Epithelial cell of prostate (primary cell): ENCODE measurements at places on chromosomes 16 and 17.

DNA sequence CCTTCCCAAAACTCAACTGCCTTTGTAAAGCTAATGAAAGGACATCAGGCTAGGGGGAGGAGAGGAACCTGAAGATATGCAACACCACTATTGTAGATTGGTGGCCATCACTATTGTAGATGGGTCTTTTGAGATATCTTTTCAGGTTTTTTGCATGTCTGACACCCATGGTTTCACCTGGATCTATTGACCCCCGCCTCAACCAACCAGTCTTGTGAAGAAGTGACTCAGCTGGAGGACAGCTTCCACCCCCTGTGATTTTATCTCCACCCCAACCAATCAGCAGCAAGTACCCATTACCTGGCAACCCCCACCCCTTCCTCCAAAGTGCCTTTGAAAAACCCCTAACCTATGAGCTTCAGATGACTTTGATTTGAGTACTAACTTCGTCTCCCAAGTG is 382.6 kb upstream of the GOT2 start:
- no peak for DNase-seq

DNA sequence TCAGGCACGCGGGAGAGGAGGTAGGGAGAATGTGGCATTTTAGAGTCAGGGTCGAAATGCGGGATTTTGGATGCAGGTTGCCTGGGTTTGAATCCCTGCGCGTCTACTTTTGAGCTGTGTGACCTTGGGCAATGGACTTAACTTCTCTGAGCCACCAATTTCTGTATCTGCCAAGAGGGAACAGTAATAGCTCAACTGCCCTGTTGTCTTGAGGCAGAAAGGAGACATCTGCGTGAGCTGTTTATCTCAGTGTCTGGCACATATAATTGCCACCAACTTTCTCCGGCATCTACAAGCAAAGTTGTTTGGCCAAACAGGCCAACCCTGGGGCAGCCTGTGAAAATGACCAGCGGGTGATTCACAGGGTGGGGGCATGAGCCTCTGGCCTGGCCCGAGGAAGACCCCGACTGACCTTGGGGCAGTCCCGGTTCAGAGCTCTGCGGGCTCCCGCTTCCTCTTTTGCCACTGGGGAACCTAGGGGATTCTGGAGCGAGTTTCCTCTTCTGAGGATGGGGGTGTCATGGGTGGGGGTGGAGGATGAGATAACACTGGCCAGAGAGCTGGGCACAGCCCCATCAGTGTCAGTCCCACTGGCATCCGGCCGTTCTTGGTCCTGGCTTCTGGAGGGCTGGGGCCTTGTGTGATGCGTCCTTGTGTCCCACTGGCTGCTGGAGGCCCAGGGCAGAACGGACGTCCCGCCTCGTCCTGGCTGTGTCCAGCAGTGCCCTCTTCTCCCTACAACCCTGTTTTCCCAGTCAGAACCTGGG is 1.3 kb downstream of the SNN start:
- DNase-seq = no peak

DNA sequence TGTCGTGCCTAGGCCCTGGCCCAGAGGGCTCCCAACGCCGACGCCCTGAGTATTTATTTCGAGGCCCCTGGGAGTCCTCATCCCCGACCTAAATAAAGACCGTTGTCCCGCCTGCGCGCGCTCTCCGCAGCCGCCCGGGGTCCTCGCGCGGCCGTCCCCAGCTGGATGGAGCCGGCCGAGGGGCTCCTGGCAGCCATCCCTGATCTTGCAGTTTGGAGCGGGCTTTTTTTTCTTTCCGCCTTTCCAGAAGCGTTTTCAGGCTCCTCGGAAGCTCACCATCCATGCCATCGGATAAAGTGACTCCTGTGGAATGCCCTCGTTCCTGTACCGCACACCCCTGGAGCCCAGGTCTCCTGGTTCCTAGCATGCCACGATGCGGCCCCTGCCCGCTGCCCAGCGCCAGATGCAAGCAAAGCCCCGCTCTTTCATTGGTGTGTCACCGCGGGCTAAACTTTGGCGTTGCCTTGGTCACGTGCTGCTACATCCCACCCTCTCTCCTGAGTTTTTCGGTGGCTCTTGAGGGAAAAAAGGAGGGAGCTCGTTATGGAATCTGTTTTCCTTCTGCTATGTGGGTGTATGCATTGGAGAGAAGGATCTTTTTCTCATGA is 716 bp downstream of the TMEM94 start:
- DNase-seq = no peak

DNA sequence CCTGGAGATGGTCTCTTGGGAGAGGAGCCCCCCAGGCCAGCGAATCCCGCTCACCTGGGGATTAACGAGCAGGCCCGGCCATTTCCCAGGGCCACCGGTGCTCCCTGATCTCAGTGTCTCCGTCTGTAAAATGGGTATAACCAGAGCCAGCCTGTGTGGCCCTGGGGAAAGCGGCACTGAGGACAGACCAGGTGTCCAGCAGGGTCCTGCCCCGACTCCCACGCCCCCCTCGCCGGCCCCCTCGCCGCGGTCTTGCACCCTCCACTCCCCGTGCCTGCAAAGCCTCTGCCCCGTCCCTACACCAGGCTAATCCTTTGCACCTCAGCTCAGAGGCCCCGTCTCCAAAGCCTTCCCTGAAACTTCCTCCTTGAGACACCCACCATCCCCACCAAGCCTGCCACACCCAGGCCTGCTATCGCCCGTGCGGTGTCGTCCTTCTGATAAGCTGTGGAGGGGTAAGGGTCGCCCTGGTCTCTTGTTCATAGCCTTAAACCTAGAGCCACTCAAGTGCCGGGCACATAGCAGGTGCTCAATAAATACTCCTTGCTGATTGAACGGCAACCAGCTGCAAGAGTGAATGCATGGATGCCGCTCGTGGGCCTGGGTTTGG is 259.1 kb downstream of the C16orf95 start:
- no peak for DNase-seq

- DNase-seq = no peak
Measured at GRCh38 chr17:73972901-73973300, 230.6 kb upstream of the RPL38 start.

- no peak for DNase-seq
Measured at GRCh38 chr17:66373944-66374817, 71.8 kb downstream of the PRKCA start.

- no peak for DNase-seq
Measured at GRCh38 chr16:49057391-49057790, 224.2 kb downstream of the CBLN1 start.

GRCh38 chr17:80717720-80718083 is 173.1 kb downstream of the RPTOR start:
- DNase-seq = no peak

- DNase-seq = no peak
Measured at GRCh38 chr17:10735251-10735650, 5.4 kb upstream of the TMEM220 start.

DNA sequence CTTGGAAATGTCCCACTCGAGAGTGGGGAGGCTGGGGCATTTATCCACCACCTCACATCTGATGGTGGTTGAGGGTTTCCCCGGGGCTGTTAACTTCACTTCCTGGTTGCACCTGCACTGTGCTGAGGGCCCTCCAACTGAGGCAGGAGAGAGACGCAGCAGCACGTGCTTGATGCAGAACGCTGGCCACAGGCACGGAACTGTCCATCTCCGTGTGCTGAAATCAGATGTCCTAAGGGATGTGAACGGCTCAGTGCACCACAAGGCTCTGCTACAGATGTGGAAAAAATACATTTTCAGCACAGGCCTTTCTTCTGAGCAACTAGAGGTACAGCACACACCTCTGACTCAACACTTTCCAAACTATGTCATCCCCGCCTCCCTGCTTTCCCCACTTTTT is 114.8 kb upstream of the C16orf82 start:
- DNase-seq = no peak

- no peak for DNase-seq
Measured at GRCh38 chr17:41885733-41886132, 20.5 kb upstream of the KLHL11 start.

GRCh38 chr16:57999971-58000705 is at the start of gene ZNF319:
TSS of gene ZNF319 (minus strand) at chr16:58000672. CDS start at chr16:57998265, 2,407 bp downstream.
- no peak for DNase-seq

DNA sequence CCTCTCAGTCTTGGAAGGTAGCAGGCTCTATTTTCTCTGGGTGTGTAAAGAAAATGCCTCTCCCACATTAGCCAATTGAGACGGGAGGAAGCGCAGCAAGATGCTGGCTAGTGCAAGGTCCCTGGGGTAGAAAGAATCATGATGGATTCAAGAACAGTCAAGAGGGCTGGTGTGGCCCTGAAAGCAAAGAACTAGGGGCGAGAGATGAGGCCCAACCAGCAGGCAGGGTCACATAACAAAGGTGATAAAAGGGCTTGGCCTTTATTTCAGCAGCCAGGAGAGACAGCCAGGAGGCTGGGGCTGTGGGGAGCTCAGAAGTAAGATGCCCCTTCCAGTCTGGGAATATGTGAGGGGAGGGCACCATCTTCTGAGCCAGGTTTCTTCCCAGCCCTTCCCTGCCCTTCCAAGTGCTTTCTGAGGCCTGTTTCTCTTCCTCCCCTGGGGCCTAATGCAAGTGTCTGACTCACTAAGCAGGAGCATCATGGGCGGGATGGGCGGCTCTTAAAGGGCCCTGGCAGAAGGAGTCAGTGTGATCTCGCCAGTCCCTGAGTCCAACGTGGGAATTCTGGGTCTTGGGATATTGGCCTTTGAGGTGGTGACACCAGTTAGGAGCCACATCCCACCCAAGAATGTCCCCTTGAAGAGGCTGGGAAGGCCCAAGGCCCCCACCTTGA is 3.9 kb upstream of the NLRC5 start:
- peak; percentile 39 for DNase-seq

- no peak for DNase-seq
Measured at GRCh38 chr17:67819722-67820121, 5.6 kb upstream of the BPTF start.

- DNase-seq = peak; percentile 34
Measured at GRCh38 chr16:73697336-73697735, 599.3 kb upstream of the PSMD7 start.

DNA sequence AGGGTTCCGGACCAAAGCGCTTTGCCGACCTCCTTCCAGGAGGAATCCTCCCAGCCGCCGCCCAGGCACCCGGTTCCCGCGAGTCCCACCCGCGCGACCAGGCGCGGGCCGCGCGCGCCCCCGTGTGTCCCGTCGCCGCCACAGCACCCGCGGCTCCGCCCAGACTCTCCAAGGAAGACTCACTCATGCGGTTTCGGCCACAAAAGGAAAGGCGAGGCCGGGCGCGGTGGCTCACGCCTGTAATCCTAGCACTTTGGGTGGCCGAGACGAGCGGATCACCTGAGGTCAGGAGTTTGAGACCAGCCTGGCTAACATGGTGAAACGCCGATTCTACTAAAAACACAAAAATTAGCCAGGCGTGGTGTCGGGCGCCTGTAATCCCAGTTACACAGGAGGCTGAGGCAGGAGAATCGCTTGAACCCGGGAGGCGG is 3.5 kb upstream of the PKMYT1 start:
- no peak for DNase-seq

- no peak for DNase-seq
Measured at GRCh38 chr17:62024866-62025265, 40.2 kb downstream of the MED13 start.

DNA sequence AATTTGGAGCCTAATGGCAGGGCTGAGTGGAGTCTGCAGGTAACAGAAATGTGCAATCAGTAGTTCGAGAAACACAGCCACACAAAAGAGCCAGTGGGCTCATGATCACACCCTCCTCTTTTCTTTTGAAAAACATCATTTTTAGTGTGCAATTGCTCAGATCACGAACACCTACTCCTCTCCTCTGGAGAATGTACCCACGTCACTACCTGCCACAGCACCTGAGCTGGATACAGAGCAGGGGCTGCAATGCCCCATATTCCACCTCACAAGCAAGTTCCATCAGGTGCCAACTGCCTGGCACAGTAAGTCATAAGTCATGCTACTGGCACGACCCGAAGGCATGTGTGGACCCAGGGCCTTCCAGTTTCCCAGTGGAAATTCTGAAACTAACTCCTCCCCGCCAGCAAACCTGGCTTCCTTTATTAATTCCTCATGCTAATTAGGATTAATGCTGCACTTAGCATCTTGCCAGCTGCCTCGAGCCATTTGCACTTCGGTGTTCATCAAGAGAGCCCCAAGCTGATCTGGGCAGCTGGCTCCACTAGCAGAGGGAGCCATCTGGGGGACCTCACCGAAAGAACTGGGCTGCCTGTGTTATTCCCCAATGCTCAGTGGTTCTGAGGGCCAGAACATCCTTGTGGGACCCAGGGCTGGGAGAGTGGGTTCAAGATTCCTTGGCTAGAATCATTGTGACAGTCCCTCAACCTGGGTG is 2.4 kb downstream of the CACNG4 start:
- no peak for DNase-seq

DNA sequence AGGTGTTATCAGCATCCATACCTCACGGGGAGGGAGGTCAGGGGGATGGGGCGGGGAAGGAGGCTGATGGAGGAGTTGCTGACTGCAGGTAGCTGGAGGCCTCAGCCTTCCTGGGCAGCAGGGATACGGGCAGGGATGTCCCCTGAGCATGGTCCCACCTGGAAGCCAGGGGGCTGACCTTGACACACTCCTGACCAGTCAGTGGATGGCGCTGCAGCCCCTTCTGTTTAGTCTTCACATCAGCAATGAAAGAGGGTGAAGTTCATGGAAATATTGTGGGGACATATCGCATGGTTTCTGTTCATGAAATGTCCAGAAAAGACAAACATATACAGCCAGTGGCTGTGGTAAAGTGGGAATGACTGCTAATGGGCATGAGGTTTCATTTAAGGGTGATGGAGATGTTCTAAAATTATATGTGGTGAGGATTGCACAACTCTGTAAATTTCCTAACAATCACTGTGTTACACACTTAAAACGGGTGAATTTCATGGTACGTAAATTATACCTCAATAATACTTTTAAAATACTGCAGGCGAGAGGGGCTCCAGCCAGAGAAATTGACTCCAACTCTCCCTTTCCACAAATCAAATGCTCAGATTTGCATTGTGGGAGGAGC is 489.6 kb downstream of the CDH13 start:
- DNase-seq = no peak

GRCh38 chr16:77077256-77077922 is 113.6 kb upstream of the MON1B start:
- DNase-seq = no peak

- DNase-seq = no peak
Measured at GRCh38 chr16:55830658-55831294, 2.1 kb downstream of the CES1 start.

- DNase-seq = no peak
Measured at GRCh38 chr17:53142890-53143289, 679.8 kb upstream of the KIF2B start.

DNA sequence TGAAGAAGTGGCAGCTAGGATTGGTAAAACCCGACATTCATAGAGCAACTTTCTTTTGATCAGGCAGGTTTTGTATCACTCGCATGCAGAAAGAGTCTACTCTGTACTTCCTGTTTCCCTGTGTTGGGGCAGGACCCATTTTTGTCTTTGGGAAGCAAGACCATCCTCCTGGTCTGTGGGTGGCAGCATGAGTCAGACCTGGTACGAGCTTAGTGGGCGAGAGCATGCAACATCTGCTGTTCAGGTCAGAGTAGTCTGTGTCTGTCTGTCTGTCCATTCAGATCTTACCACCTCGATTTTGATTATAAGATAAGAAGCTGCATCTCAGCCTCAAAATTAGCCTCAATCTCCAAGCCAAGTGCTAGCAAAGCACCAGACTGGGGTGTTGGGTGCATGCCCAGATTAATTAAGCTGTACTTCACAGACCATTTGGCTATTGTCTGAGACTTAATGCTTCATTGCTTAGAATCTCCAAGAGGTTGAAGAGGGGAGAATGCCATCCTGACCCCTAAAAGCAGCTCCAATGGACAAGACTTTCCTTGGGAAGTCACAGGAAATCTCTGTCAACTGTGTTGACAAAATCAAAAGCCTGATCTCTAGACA is 110.9 kb downstream of the XYLT1 start:
- no peak for DNase-seq

GRCh38 chr17:82321947-82322466 is 4.6 kb upstream of the CD7 start:
- DNase-seq = no peak

- no peak for DNase-seq
Measured at GRCh38 chr17:11535231-11535630, 63.0 kb upstream of the DNAH9 start.
